ENCODE measurements at places on chromosomes 2 and 18. TPM values are rescaled to one million over a fixed set of nuclear protein-coding genes. Genes with fewer than 3 reads are reported as not detected.

GRCh38 chr2:240250150-240250984 is 109.9 kb upstream of the OTOS start:
- no peak for DNase-seq

GRCh38 chr2:69597843-69598610 is 45.5 kb downstream of the AAK1 start:
- no peak for DNase-seq

DNA sequence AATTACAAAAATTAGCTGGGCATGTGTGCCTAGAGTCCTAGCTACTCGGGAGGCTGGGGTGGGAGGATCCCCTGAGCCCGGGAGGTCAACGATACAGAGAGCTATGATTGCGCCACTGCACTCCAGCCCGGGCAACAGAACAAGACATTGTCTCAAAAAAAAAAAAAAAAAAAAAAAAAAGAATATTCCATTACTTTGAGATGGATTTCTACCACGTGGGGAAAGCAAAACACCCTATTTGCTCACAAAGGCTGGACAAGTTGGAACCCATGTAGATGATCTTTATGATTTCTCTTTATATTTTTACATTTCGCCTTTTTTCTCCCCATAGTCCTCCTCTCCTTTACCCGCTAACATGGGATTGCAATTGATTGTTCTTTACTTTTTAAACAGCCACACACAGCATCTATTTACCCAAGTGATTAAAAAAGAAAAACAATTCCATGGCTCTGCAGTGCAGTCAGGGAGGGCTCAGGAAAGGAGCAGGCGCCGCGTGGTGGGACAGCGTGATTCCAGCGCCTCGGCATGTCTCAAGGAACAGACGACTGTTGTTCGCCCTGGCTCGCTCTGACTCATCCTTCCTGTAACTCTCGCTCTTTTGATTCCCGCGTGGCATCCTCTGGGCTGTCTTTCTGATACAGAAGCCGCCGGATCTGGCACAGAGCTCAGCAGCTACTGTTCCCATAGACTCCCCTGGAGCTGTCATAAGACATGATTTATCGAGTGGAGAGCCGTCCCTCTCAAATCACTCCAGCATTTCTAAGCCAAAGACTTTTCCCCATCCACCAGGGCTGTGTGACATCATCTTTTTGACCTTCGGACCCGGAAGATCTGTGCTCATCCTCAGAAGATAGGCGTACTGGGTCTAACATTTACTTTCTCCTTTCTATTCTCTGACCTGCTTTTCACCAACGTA is 230.4 kb upstream of the AGAP1 start:
- DNase-seq: peak; percentile 94

DNA sequence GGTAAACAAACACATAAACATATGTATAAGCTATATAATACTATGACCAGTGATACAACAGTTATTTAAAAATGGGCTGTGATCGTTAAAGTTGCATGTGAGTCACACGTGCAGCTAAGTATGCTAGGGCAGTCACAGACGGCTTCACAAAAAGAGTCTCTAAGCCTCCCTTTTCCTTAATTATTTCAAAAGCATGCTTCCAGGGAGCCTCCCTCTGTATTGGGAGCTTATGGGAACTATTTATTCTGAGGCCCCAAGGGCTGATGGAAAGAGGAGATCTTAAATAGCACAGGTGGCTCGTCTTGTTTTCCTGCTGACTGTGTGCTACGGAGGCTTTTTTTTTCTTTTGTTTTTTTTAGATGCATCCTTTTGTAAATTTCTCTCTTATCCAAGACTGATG is 94.3 kb downstream of the ADCYAP1 start:
- DNase-seq: peak; percentile 26

DNA sequence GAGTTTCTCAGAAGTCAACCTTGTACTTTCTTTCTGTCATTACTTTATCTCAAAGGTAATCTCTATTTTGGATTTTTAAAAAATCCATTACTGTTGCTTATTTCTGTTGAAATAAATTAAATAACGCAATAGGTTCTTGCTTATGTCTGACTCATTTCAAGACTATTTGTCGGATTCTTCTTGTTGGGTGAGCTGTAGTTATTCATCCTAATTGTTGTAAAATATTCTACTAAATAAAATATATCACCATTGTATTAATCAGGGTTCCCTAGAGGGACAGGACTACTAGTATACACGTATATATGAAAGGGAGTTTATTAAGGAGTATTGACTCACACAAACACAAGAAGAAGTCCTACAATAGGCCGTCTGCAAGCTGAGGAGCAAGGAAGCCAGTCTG is 403.9 kb upstream of the CYRIA start:
- DNase-seq: no peak

- peak; percentile 13 for DNase-seq
Observed at GRCh38 chr18:27223526-27224291, 38.6 kb upstream of the CHST9 start.

DNA sequence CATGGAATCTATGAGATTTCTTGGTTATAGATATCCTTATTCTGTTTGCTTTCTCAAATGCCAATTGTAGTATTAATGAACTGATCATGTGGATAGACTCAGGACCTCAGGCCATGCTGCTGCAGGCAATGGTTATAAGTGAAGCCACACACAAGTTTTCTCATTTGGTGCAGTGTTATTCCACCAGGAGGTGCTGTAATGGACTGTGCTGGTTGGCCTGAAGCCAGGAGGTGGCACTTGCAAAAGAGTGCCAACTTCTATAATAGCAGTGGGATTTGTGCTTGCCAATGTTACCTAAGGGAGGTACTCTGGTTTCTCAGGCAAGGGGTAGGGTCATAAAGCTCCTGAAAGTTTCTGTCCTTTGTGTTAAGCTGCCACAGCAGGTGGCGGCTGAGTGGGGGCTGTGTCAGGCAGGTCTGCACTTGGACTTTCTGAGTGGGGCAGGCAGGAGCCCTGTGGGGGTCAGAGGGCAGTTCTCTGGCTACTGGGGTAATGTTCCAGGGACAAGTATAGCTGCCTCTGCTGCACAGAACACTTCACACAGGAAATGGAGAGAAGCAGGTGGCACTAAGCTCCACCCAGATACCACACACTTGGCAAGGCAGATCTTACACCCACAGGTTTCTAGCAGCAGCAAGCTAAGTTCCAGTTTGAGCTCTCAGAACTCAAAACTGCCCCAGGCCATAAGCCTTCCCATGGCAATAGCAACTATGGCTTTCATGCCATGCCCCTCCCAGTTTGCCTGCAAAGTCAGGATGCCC is 352.6 kb upstream of the CWC22 start:
- DNase-seq: peak; percentile 11

LIMS3 gene
- 3.1 TPM for total RNA-seq

DIPK1C gene
- total RNA-seq: not detected

IGFBP5 gene
- total RNA-seq: 22.4 TPM

IL1A gene
- 1.9 TPM for total RNA-seq

LIPT1 gene
- total RNA-seq: 8.4 TPM

SLC19A3 gene
- total RNA-seq: not detected

TPO gene
- total RNA-seq: not detected
